ENCODE measurements at places on chromosomes 1 and 21. TPM values are rescaled to one million over a fixed set of nuclear protein-coding genes. Genes with fewer than 3 reads are reported as not detected.

Gene RSPH1
- 1.1 TPM for total RNA-seq

Gene SLC2A5
- 0.13 TPM for total RNA-seq

Gene VAV3
- total RNA-seq, result 1.4 TPM

Gene KLF18
- not detected for total RNA-seq

Gene RNU1-4
- total RNA-seq, result not detected

Measured in A549 treated with ZK216348 at 1 μM for 4 hours (cell line).